Body of pancreas (tissue), 4 donors: ENCODE measurements at places on chromosomes 5 and 9. TPM values are rescaled to one million over a fixed set of nuclear protein-coding genes. Genes with fewer than 3 reads are reported as not detected.

The SLC36A2 gene
- total RNA-seq = not detected

DNA sequence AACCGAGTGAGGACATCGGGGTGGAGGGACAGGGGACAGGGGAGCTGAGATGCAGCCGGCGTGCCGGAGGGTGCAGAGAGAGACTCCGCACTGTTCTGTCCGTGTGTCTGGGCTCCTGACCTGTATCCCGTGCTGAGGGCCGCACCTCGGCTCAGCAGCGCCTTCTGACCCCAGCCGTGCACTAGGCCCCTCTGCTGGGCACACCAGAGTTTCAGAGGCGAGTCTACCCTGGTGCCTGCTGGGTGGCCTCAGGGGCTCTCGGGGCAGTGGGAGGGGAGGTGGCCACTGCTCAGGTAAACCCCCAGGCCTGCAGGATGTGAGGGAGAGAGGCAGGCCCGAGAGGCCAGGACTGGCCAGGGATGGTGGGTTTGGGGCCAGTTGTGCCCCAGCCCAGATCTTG lies 100.2 kb downstream of the RXRA start:
- no peak overlapping the region for H3K4me3 ChIP-seq
- no peaks in the 10 kb centered on the region for H3K27me3 ChIP-seq
- peaks cover 19% of the 10 kb centered on the region for H3K4me1 ChIP-seq
- DNase-seq = no peak
- H3K27ac ChIP-seq = no peak overlapping the region

GRCh38 chr9:138052322-138052615 lies 174.7 kb downstream of the CACNA1B start:
- no peaks in the 10 kb centered on the region for H3K36me3 ChIP-seq
- H3K4me3 ChIP-seq = no peak overlapping the region
- H3K4me1 ChIP-seq = no peaks in the 10 kb centered on the region
- DNase-seq = no peak
- H3K27me3 ChIP-seq = no peaks in the 10 kb centered on the region

The LCN9 gene
- total RNA-seq = not detected

DNA sequence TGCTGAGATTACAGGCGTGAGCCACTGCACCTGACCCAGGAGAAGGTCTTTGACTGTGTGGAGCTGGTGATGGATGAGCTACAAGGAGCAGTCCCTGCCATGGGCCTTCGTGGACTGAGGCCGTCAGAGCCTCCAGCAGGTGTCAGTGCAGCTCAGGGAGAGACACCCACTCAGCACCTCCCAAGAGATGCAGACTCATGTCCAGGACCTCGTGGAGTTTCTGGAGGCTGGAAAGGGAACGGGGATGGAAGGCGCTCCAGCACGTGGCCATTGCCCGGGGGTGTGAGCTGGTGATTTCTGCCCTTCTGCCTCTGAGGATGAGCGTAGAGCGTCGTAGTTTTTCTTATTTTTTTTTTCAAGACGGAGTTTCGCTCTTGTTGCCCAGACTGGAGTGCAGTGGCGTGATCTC lies 9.5 kb downstream of the TOR4A start:
- H3K4me3 ChIP-seq = no peak overlapping the region
- DNase-seq = peak; percentile 88
- no peak overlapping the region for H3K27ac ChIP-seq
- no peaks in the 10 kb centered on the region for H3K4me1 ChIP-seq
- H3K36me3 ChIP-seq = no peaks in the 10 kb centered on the region

- no peak overlapping the region for H3K27ac ChIP-seq
- H3K36me3 ChIP-seq = no peaks in the 10 kb centered on the region
- DNase-seq = no peak
- no peak overlapping the region for H3K4me3 ChIP-seq
These were observed 19.3 kb downstream of the MOCS2 start for GRCh38 chr5:53090229-53090628.

GRCh38 chr5:167867281-167867680 lies 424.2 kb upstream of the WWC1 start:
- no peaks in the 10 kb centered on the region for H3K36me3 ChIP-seq
- H3K27ac ChIP-seq = no peak overlapping the region
- DNase-seq = no peak
- H3K4me3 ChIP-seq = no peak overlapping the region
- H3K27me3 ChIP-seq = no peaks in the 10 kb centered on the region

The CNTNAP3 gene
- 2.1 TPM for total RNA-seq

- DNase-seq = no peak
- no peak overlapping the region for H3K4me3 ChIP-seq
- no peaks in the 10 kb centered on the region for H3K27me3 ChIP-seq
- H3K27ac ChIP-seq = no peak overlapping the region
- H3K36me3 ChIP-seq = no peaks in the 10 kb centered on the region
These were observed 1.4 kb downstream of the HAND1 start for GRCh38 chr5:154476354-154477205.

The SPAG8 gene
- not detected for total RNA-seq

The FNIP1 gene
- 20.5 TPM for total RNA-seq

DNA sequence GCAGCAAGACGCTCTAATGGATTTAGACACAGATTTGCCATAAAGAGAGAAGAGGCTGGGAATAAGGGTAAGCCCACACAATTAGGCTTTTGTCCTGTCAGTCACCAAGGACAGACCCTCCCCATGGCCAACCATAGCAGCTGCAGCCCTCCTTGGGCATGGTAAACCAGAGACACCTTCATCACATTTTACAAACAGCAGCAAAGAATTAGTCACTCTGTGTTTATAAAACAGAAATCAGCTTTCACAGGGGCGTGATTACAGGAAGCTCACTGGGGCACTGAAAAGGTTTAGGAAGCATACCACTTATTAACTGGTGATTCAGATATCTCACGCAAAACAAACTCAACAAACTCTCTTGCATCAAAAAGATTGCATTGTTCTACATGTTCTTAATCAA lies 37.3 kb upstream of the ZNF622 start:
- H3K4me1 ChIP-seq = peaks cover 61% of the 10 kb centered on the region
- H3K27me3 ChIP-seq = no peaks in the 10 kb centered on the region
- H3K4me3 ChIP-seq = no peak overlapping the region
- H3K27ac ChIP-seq = peak overlapping the region; percentile 77
- H3K36me3 ChIP-seq = no peaks in the 10 kb centered on the region

DNA sequence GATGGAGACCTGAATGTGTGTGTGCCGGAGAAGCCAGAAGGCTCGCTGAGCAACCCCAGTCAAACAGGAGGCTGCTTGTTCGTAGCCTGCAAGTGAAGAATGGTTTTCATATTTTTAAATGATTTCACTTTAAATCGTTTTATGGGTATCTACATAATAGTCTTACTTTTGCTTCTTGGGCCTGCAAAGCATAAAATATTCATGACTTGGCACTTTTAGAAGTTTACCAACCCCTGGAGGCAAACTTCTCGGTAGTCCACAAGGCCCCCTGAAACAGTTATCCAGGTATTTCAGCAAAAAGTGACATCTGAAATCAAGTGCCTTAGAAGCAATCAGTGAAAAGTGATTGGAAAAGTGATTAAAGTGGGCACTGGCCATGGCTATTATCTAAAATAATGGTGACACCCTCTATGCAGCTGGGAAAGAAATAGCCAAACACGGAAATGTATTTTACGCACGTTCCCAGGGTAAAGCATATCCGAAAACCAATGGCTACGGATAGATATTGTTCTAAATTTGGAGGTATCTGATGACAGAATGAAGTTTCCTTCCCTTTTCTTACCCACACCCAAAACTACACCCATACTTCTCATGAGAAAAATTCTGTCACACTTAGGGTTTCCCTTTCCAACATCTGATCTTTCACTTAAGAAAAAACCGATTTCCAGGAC lies 39.0 kb downstream of the RAPGEF1 start:
- DNase-seq = no peak
- H3K27me3 ChIP-seq = no peaks in the 10 kb centered on the region
- no peak overlapping the region for H3K4me3 ChIP-seq
- no peaks in the 10 kb centered on the region for H3K36me3 ChIP-seq
- no peak overlapping the region for H3K27ac ChIP-seq

- no peak for DNase-seq
- no peaks in the 10 kb centered on the region for H3K27me3 ChIP-seq
- H3K36me3 ChIP-seq = no peaks in the 10 kb centered on the region
- peaks cover 8% of the 10 kb centered on the region for H3K4me1 ChIP-seq
- H3K4me3 ChIP-seq = no peak overlapping the region
These were observed 482.0 kb downstream of the DMRT2 start for GRCh38 chr9:1532171-1532570.

The CMYA5 gene
- total RNA-seq = 3.3 TPM

GRCh38 chr9:77735494-77735893 lies 87.4 kb upstream of the GNA14 start:
- H3K36me3 ChIP-seq = no peaks in the 10 kb centered on the region
- H3K4me3 ChIP-seq = no peak overlapping the region
- H3K27ac ChIP-seq = no peak overlapping the region
- DNase-seq = no peak

DNA sequence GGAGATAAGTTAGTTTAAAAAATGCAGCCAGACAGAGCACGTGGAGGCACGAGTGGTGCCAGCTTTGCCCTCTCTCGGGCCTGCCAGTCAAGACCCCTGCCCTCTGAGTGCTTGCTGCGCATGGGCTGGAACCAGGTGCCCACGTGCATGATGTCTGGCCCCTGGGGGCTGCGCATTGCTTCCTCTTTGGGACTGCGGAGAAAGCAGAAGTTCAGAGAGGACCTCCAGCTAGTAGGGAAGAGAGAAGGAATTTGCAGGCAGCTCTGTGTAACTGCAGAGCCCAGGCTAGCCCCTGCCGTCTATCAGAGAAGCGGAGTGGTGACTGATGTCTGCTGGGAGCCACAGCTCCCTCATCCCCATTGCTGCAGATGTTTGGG lies 9.7 kb upstream of the RNU6ATAC start:
- H3K36me3 ChIP-seq = no peaks in the 10 kb centered on the region
- H3K4me1 ChIP-seq = peaks cover 15% of the 10 kb centered on the region
- no peak overlapping the region for H3K27ac ChIP-seq
- no peaks in the 10 kb centered on the region for H3K27me3 ChIP-seq
- no peak for DNase-seq

- no peaks in the 10 kb centered on the region for H3K27me3 ChIP-seq
- H3K36me3 ChIP-seq = no peaks in the 10 kb centered on the region
- no peaks in the 10 kb centered on the region for H3K4me1 ChIP-seq
- H3K27ac ChIP-seq = no peak overlapping the region
These were observed 23.0 kb upstream of the FBXL7 start for GRCh38 chr5:15476977-15477376.

The TAF11L5 gene
- not detected for total RNA-seq

DNA sequence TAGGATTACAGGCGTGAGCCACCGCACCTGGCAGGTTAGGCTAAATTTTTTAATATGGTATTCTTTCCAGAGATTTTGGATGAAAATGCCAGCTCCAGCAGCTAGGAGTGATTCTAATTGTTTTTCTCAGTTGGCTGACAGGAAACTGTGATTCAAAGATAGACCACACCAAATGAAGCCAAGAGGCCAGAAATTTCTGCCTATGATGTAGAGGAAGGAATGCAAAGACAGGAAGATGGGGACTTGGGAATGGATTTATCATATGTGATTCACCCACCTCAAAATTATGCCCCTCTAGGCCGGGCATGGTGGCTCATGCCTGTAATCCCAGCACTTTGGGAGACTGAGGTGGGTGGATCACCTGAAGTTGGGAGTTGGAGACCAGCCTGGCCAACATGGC lies 53.3 kb downstream of the UGCG start:
- H3K27ac ChIP-seq = no peak overlapping the region
- peaks cover 4% of the 10 kb centered on the region for H3K4me1 ChIP-seq
- H3K27me3 ChIP-seq = no peaks in the 10 kb centered on the region
- no peak for DNase-seq
- no peaks in the 10 kb centered on the region for H3K36me3 ChIP-seq

- DNase-seq = no peak
- H3K4me1 ChIP-seq = no peaks in the 10 kb centered on the region
- no peak overlapping the region for H3K4me3 ChIP-seq
- H3K27ac ChIP-seq = no peak overlapping the region
- H3K36me3 ChIP-seq = no peaks in the 10 kb centered on the region
These were observed 183.9 kb downstream of the SMARCA2 start for GRCh38 chr9:2198956-2199635.

DNA sequence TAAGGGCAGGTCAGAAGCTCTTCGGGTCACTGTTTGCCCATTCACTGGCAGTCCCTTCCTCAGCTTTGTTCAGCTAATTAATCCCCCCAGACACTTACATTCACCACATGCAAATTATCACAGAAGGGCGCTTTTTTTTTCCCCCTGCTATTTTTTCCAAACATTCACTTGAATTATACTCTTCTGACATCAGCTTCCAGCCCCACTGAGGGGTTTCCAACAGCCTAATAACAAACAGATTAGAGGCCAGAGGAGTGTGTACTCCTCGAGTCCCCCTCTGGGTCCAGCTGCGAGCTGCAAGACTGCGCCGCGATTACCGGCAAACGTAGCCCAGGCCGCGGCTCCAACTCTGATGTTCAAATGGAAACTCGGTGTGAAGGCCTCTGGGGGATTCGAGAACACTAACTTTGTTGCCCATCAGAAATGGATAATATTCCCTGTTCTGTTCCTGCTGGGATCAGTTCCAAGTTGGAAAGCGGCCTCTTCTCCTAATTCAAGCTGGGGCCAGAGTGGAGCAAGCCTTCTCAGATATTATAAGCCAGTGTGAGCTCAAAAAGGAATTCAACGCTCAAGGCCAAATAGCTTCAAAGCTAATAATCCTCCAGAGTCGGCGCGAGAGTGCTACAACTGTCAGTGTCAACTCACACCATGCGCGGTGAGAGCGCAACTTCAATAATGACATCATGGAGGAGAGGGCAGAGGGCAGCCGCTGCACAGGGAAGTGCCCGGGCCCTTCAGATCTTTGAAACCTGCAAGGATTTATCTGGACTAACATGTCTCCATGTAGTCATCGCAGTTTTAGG lies 560.8 kb downstream of the BNC2 start:
- no peaks in the 10 kb centered on the region for H3K36me3 ChIP-seq
- no peaks in the 10 kb centered on the region for H3K27me3 ChIP-seq

GRCh38 chr9:19496321-19497050 lies 87.7 kb downstream of the ACER2 start:
- H3K27me3 ChIP-seq = no peaks in the 10 kb centered on the region
- no peak overlapping the region for H3K27ac ChIP-seq
- no peak for DNase-seq
- H3K4me3 ChIP-seq = no peak overlapping the region
- peaks cover 19% of the 10 kb centered on the region for H3K4me1 ChIP-seq

The VAV2 gene
- 32.3 TPM for total RNA-seq

DNA sequence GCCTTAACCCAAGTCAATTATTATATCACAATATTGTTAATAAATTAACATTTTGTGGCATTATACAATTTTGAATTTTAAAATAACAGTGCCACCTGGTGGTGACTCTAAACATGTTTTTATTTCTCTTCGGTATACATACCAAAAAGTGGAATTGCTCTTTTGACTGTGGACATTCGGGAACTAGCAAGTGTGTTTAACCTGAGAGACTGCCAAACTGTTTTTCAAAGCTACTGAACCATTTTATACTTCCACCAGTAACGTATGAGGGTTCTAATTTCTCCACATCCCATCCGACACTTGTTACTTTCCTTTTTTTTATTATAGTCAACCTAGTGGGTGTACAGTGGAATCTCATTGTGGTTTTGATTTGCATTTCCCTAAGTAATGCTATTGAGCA lies 18.3 kb upstream of the HSDL2 start:
- no peaks in the 10 kb centered on the region for H3K36me3 ChIP-seq
- H3K4me1 ChIP-seq = peaks cover 4% of the 10 kb centered on the region
- DNase-seq = no peak
- H3K4me3 ChIP-seq = no peak overlapping the region
- no peaks in the 10 kb centered on the region for H3K27me3 ChIP-seq
- H3K27ac ChIP-seq = no peak overlapping the region

GRCh38 chr9:101403516-101404285 lies 5.0 kb downstream of the ZNF189 start:
- peaks cover 40% of the 10 kb centered on the region for H3K4me1 ChIP-seq
- H3K27ac ChIP-seq = no peak overlapping the region
- peaks cover 60% of the 10 kb centered on the region for H3K36me3 ChIP-seq
- no peak overlapping the region for H3K4me3 ChIP-seq
- no peaks in the 10 kb centered on the region for H3K27me3 ChIP-seq

- no peak for DNase-seq
- H3K36me3 ChIP-seq = no peaks in the 10 kb centered on the region
- no peaks in the 10 kb centered on the region for H3K27me3 ChIP-seq
- H3K4me3 ChIP-seq = no peak overlapping the region
- H3K4me1 ChIP-seq = no peaks in the 10 kb centered on the region
These were observed 476.4 kb downstream of the SPOCK1 start for GRCh38 chr5:137022725-137023124.
